ENCODE measurements at places on chromosomes 1 and 21.
A peak's percentile ranks its signal among the peaks of the same experiment; 100 is the strongest.

GRCh38 chr1:228925691-228926090 is 190.4 kb downstream of the RHOU start:
- DNase-seq: no peak

GRCh38 chr1:230317823-230318819 is 108.0 kb downstream of the PGBD5 start:
- DNase-seq: no peak

DNA sequence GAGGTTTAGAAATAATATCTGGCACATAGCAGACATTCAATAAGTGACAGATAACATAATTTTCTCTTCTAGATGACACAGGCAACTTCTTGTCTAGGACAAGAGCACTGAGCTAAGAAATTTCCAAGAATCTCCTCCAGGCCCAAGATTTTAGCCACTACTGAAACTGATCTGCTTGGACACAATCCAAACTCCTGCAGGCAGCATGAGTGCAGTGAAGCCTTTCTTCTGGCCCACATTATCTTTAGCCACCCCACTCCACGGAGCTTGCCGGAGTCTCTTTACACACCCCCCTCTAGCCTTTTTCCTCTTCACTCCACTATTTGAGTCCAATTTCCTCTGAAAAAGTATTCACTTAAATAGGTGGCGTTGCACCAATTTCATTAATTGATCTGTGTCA is 142.9 kb upstream of the DUSP10 start:
- DNase-seq: no peak

- no peak for DNase-seq
Measured at GRCh38 chr1:26041978-26042377, 3.9 kb downstream of the SLC30A2 start.

DNA sequence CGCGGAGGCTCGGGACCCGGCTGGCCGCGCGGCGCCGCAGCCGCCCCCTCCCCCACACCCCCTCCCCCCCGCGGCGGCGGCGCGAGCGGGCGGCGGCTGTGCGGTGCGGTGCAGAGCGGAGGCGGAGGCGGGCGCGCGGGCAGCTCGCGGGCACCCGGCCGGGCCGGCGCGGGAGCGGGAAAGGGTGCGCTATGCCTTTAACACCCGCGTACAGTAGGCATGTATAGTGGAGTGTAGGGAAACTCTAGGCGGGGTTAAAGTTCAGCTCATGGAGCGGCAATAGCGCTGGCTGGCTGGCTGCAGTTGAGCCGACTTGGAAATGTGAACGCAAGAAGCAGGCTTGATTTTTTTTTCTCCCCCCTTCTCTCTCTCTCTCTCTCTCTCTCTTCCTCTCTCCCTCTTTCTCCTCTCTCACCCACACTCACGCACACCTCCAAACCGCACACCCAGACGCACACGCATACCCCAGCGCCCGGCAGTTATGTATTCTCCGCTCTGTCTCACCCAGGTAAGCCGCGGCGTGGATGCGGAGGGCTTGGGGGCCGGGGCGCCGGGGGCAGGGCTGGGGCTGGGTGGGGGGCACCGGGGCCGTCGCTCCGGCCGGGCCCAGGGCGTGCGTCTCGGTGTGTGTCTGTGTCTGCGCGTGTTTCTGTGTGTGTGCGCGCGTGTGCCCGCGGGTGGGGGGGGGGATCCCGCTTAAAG is at the start of gene NFIA:
Gene NFIA, plus strand, starts transcription at position 251 of the 702 bp plus-strand sequence.
- no peak for DNase-seq

GRCh38 chr1:10398278-10398733 is 558 bp upstream of the PGD start:
- no peak for DNase-seq

GRCh38 chr1:70264839-70265238 is 43.7 kb downstream of the SRSF11 start:
- no peak for DNase-seq

GRCh38 chr1:23593042-23593521 is 33.8 kb upstream of the ID3 start:
- no peak for DNase-seq

DNA sequence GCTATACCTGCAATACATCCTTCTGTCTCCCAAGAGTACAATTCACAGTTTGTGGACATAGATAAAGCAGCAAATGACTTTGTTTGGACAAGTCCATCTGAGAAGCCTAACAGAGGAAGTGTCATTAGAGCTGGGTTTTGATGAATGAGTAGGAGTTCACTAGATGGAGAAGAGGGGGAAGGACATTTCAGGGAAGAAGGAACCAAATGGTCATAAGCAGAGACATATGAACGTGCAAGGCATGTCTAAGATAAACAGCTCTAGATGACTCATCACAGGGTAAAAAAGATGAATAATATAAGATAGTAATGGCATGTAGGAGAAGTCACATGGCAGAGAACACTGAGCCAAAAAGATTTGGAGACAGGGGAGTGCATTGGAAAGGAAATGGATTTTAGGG is 54.5 kb downstream of the HMGB4 start:
- DNase-seq: peak; percentile 49

- DNase-seq: no peak
Measured at GRCh38 chr1:235502601-235503402, 1.4 kb downstream of the B3GALNT2 start.

- no peak for DNase-seq
Measured at GRCh38 chr1:32275424-32275823, 16.5 kb upstream of the HDAC1 start.

- DNase-seq: no peak
Measured at GRCh38 chr1:169802888-169803287, 8.2 kb upstream of the METTL18 start.

- DNase-seq: no peak
Measured at GRCh38 chr1:66380452-66381212, 153.3 kb upstream of the SGIP1 start.

GRCh38 chr1:111959436-111959835 is 30.0 kb downstream of the KCND3 start:
- no peak for DNase-seq

- DNase-seq: peak; percentile 44
Measured at GRCh38 chr21:36028127-36029069, 31.9 kb downstream of the SETD4 start.

DNA sequence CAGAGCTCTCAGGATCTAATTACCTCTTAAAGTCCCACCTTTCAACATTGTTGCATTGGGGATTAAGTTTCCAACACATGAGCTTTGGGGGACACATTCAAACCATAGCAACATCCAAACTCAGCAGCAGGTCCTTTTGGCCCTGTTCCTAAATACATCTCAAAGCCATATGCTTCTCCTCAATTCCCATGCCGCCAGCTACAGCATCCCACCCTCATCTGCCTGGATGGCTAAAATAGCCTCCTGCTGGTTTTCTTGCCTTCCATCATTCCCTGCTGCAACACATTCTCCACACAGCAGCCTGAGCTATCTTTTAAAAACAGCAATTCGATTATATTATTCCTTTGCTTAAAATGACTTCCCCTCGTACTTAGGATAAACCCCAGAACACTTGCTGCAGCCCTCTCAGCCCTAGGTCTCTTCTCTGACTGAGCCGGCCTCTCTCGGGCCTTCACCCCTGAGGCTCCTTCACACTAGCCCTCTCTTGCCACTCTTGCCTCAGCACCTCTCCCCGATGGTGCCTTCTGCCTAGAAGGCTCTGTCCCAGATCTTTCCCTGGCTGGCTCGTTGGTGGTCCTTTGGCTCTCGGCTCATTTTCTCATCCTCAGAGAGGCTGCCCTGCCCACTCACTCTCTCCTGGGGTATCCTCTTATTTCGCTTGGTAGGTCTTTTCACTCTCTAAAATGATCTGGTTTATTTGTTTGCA is 16.5 kb downstream of the MYBPH start:
- DNase-seq: no peak

GRCh38 chr1:17276568-17276967 is 27.7 kb downstream of the PADI3 start:
- no peak for DNase-seq

- no peak for DNase-seq
Measured at GRCh38 chr1:43786960-43787359, 79.6 kb downstream of the ST3GAL3 start.

- DNase-seq: no peak
Measured at GRCh38 chr21:31052489-31053142, 14.3 kb upstream of the KRTAP19-8 start.

DNA sequence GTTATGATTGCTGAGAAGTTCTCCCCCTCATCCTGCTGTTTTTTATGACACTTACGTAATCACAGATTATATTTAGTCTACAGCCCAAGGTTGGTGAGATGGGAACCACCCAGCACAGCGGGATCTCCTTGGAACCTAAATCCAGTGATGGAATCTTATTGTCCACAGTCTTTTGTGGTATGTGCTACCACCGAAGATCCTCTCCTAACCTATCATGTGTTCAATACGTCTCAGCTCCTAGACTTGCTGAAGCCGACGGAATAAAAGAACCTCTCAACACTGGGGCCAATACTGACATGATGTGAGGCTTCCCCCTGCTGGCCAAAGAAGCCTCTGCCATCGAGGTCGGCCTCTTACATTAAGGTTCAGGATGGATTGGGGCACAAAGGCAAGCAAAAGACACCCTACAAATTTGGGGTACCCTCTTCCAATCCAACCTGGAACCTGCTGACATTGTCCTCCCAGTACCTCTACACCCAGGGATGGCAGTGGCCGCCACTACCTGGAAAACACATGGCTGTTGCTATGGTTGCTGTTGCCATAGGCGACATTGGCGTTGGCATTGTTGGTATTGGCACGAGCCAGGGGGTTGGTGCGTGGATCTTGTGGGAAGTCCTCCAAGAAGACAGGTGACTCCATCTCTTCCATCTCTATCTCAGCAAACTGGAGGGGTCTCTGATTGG is 19.4 kb upstream of the KIF21B start:
- peak; percentile 37 for DNase-seq

GRCh38 chr1:67376381-67376780 is 53.8 kb downstream of the SERBP1 start:
- DNase-seq: no peak

DNA sequence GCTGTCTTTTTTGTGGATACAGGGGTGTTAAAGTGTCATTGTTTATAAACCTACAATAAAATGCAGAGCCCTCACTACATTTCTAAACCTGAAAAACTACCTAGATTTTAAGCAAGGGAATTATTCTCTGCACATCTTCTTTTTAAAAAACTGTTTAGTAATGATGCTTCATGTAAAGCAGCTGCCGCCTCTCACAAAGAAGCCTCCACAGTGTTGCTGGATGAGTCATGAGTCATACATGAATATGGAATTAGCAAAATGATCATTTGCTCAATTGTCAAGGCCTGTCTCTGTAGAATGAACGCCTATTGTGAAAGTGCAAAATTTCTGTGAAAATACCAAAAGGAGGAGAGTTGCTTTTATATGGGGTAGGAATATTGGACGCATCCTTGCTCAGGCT is 259.5 kb upstream of the CHRM3 start:
- no peak for DNase-seq

DNA sequence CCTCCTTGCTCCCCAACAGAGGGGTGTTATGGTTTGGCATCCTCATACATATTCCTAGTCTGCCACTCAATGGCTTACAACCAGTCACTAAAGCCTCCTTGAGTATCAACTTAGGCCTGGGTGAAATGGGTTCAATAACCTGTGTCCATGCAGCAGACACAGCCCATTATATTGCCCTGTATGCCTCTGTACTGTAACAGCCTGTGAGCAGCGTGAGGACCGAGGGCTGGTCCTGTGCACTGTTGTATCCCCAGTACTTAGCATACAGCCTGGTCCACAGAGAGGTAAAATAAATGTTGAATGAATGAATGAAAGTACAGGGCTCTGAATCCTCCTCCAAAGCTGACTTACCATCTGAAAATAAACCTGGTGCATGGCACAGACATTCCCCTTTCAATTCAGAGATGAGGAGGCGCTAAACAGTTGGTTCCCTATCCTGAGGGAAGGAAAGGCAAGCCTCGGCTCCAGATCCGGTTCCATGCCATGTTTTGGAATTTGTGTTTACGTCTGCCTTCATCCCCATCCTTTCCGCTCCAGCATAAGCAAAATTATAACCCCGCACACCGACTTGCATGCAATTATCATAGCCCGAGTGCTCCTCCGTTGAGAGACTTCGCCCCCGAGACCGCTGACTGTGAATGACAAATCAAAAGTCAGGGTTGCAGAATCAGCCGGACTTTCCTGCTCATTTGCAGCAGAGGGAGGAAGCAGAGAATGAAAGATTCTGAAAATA is 45.0 kb upstream of the DNAJC6 start:
- DNase-seq: peak; percentile 60

DNA sequence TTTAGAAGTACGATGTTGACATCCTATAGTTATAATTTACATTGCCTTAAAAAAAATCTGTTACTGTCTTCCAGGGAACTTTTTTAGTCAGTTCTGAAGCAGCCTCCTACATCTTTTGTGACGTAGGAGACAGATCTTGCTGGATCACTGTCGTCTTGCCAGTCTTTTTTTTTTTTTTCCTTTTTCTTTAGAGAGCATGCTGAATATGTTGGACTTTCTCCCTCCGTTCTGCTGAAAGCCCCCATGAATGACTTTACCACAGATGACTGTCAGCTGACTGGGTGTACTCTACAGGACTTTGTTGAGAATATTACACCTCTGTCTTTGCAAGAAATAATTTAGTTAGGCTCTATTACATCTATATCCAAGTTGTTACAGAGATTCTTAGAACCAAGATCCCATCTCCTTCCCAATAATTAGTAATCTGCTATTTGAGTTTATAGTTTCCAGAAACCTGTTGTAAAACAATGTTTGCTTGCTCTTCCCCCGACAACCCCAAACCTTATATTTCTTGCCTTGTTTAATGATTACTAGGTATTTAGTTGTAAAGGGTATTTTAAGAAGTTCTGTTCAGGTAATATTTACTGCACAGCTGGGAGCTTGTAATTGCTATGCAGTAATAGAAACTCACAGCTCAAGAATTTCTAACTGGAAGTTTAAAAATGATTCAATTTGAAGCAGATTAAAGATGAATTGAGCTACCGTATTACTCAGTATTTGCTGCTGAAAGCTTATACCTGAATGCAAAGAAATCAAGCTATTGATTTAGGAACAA is 61.8 kb downstream of the RASAL2 start:
- no peak for DNase-seq
